ENCODE measurements at places on chromosomes 5 and 9.

DNA sequence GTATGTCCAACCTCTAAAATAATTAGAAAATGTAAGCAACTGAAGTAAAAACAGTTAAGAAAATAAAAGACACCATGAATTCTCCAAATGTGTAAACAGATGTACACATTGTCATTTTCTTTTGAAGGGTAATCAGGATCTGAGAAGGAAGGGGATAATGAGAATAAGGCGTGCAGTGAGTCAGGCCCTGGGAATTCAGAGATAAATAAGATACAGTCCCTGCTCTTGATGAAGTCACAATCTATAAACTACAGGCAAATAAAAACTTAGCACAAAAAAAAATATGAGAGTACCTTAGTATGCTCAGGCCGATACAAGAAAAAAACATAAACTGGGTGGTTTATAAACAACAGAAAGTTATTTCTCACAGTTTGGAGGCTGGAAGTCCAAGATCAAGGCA, 315.3 kb downstream of the DNAH5 start:
- no peak for DNase-seq

DNA sequence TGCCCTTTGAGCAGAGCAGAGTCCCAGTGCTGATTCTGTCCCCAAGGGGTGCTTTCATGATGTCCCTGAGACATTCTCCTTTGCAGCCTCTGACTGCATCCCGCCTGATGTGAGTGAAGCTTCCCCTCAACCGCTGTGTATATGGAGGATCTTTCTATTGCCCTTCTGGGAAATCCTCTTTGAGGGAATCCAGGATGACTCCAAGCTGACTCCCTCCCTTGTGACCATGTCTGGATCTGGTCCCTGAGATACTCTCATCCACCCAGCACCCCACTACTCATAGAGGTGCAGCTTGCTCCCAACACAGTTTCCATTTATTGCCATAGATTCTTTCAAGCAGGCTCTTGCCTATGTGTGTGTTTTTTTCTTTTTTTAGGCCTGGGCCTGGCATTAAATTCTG, 216.5 kb downstream of the SEC61B start:
- DNase-seq: no peak

- no peak for DNase-seq
Measured at GRCh38 chr9:120937127-120937526, 10.5 kb upstream of the TRAF1 start.

- peak; percentile 90 for DNase-seq
Measured at GRCh38 chr5:163505368-163506094, at the start of gene MAT2B. TSS of gene MAT2B (plus strand) at chr5:163505619. CDS start at chr5:163505687, 68 bp downstream.

DNA sequence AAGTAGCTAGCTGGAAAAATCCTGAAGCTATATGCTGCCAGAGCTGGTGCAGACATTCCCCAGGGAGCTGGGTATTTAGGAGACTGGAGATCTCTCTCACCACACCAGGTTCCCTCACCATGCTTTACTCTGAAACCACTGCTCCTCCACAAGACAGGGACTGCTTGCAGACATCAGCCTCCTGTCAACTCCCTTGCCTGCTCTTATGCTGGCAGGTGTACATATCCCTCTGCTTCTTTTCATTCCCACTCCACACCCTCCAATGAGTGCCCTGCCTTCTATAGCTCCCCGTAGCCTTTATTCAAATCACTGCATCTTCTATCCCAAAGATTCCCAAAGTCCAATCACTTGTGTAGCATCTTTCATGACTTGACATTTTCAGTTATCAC, 380.7 kb downstream of the NFIB start:
- DNase-seq: no peak

DNA sequence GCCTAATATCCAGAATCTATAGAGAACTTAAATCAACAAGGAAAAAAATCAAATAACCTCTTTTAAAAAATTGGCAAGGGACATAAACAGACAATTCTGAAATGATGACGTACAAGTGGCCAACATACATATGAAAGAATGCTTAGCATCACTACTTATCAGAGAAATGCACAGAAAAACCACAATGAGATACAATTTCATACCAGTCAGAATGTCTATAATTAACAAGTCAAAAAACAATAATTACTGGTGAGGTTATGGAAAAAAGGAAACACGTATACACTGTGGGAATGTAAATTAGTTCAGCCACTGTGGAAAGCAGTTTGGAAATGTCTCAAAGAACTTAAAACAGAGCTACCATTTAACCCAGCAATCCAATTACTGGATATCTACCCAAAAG, 1192.0 kb downstream of the CDH12 start:
- no peak for DNase-seq

DNA sequence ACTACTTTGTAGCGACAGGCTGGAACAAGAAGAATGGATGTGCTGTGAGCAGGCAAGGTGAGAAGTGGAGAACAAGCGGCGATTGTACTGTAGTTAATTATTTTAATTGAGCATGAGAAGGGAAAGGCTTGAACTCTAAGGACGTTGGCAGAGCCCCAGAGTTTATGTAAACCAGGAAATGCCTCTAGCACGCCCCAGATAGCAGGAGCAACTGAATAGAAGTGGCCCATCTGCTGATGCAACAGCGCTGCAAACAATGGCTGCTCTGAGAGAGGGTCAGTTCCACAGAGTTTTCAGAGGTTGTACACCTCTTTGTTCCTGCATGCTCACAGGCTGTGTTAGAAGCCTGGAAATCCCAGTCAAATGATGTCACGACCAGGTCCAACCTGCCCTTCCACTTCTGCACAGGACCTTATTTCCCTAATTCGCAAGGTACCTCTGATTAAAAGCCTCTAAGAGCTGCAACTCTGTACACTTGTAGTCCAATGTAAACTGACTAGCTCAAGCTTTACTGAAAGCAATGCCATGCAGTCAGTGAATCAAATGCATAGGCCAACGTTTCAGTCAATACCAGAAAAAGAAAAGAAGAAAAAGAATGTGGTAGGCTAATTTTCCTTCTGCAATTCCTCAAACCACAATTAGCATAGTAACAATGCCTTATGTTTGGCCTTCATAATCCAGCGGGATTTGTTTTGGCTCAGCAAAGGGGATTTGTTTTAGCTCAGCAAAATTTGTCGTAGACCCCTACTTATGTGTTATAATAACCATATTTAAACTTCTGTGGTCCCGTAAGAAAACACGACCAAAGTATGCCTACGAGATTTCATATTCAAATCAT, 119.6 kb upstream of the RETREG1 start:
- DNase-seq: peak; percentile 97

DNA sequence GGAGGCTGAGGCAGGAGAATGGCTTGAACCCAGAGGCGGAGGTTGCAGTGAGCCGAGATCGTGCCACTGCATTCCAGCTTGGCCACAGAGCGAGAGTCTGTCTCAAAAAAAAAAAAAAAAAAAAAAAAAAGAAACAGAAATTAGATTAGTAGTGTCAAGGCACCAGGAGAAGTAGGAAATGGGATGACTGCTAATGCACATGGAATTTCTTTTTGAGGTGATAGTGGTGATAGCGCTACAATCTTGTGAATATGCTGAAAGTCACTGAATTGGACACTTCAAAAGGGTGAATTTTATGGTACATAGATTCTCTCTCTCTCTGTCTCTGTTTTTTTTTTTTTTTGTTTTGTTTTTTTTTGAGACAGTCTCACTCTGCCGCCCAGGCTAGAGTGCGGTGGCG, 42.1 kb upstream of the SUB1 start:
- DNase-seq: no peak

GRCh38 chr9:130128733-130129431, 43.3 kb upstream of the NCS1 start:
- DNase-seq: no peak

GRCh38 chr9:16386827-16387077, 483.7 kb downstream of the BNC2 start:
- DNase-seq: no peak

DNA sequence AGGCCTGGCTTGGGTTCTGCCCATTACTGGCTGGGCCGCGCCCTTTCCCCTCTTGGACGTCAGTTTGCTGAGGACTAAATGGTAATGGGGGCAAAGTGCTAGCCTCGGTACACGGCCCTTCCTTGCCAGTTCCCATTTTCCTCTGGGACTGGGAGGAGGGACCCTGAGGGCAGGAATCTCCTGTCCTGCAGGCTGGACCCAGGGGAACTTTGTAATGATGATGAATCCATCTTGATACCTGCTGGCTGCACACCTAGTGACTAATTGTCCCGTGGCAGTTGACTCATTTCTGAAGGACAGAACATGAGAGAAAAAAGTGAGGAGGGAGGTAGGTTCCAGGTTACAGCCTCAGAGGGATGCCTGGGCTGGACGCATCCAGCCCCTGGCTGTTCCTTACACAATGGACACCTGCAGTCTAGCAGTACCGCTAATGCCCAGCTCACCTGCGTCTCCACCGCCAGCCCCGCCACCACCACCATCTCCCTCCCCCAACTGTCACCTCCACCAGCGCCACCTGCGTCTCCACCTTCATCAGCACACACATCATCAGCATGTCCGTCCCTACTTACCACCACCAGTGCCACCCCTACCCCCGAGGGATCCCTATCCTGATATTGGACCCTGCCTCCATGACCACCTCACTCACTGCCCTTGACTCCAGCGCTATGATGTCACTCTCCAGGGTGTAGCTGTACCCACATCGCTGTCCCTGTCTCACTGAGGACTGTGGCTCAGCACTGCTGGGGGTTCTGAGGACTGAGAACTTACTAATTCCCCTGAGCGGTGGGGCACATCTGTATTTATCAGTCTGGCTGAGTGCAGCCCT, 4.3 kb downstream of the CDHR2 start:
- no peak for DNase-seq

GRCh38 chr5:81794226-81794625, 43.3 kb upstream of the SSBP2 start:
- no peak for DNase-seq

DNA sequence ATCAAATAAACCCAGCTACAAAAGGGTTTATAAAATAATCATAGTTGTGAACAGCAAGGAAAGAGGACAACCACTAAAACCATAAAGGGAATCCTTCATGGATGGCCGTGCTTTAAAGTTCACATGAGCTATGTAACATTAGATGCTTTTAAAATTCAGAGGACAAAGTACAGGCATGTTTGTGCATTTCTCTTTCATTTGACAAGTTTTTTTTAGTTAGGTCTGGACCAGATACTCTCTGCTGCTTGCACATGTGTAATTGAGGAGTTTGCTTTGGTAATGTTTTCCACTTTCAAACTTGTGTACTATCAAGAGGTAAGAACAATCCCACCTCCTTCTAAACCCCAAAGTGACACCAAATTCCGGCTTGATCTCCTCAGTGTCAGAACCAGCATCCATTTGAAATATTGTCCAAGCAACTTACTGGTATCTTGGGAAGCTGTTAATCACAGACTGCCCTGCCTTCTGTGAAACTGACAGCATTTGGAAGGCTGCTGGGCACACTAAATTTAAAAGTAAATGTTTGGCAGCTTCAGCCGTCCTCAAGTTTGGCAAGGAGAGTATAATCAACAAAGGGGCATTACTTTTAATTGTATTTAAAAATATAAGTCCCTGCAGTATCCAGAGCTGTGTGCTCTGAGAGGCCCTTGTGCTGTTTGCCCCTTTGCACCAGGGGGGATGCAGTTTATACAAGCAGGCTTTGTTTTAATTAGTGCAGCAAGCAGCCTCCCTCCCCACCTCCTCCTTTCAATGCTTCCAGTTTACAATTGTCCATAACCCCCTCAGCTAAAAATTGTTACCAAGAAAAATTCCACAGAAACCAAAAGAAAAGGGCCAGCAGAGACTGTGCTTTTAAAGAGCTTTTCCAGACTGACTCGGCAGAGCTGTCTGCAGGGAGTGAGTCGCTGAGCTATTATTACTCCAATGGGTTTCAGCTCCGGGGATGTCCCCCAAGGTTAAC, 328.3 kb upstream of the MPDZ start:
- peak; percentile 29 for DNase-seq

GRCh38 chr9:122286764-122287163, 22.1 kb downstream of the MRRF start:
- no peak for DNase-seq

DNA sequence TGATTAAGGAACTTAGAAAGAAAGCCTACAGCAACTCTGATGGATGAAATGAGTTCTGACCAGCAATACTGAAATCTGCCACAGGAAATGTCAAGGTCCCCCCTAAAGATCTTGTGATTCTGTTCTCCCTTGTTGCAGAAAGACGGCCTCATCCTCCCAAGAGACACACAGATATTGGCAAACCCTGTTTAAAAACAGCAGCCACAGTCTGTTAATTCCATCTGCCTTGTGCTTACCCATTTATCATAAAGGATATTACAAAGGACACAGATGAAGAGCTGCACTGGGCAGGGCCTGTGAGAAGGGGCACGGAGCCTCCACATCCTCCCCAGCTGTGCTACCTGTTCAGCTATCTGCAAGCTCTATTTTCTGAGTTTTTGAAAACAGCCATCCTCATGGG, 15.2 kb downstream of the RAPGEF1 start:
- DNase-seq: no peak

DNA sequence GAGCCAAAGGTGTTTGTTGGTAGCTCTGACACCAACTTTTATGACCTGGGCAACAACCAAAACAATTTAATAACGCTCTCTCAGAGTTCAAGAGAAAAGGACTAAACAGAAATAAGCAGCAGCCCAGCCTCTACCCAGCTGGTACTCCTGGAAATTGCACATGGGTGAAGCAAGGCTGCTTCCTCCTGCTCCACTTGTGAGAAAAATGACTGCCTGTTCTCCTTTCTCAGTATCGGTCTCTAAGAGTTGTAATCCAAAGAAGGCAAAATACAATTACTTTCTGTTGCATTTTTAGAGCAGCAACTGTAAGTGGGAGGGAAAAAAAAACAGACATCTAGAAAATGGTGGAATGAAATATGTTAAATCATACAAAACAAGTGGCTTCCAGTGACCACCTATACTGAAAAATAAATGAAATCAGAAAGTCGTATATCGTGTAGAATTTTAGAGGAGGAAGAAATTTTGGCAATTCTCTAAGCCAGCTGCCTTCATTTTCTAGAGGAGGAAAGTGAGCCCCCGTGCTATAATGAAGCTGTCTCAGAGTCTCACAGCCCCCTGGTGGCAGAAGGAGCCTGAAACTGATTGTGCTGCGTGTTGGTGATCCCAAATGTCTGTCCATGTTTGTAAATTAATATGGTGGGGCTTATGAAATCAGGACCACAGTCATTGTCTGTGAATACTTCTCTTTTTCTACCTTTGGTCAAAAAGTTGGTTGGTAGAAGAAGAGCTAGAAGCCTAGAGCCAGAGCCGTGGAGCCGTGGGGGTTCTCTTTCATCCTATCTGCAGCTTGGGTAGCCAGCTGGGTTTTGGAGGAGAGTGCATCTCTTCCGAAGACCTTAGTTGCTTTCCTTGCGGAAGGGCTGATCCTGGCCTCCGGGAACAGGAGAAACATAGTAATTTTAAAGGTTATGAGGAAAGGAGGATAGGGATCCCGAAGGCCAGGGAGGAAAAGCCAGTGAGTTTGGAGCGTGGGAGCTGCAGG, 139.9 kb downstream of the PIP5K1B start:
- DNase-seq: no peak

GRCh38 chr9:16768816-16769215, 101.7 kb downstream of the BNC2 start:
- DNase-seq: no peak

- no peak for DNase-seq
Measured at GRCh38 chr9:4096121-4096520, 203.7 kb downstream of the GLIS3 start.

- no peak for DNase-seq
Measured at GRCh38 chr5:159510282-159510681, 180.0 kb upstream of the IL12B start.
